ENCODE measurements at places on chromosomes 6 and 20. TPM values are rescaled to one million over a fixed set of nuclear protein-coding genes. Genes with fewer than 3 reads are reported as not detected.

- no peak for DNase-seq
Measured at GRCh38 chr6:75275067-75275466, 9.5 kb downstream of the TMEM30A start.

- DNase-seq = no peak
Measured at GRCh38 chr6:74931558-74931957, 274.3 kb downstream of the COL12A1 start.

DNA sequence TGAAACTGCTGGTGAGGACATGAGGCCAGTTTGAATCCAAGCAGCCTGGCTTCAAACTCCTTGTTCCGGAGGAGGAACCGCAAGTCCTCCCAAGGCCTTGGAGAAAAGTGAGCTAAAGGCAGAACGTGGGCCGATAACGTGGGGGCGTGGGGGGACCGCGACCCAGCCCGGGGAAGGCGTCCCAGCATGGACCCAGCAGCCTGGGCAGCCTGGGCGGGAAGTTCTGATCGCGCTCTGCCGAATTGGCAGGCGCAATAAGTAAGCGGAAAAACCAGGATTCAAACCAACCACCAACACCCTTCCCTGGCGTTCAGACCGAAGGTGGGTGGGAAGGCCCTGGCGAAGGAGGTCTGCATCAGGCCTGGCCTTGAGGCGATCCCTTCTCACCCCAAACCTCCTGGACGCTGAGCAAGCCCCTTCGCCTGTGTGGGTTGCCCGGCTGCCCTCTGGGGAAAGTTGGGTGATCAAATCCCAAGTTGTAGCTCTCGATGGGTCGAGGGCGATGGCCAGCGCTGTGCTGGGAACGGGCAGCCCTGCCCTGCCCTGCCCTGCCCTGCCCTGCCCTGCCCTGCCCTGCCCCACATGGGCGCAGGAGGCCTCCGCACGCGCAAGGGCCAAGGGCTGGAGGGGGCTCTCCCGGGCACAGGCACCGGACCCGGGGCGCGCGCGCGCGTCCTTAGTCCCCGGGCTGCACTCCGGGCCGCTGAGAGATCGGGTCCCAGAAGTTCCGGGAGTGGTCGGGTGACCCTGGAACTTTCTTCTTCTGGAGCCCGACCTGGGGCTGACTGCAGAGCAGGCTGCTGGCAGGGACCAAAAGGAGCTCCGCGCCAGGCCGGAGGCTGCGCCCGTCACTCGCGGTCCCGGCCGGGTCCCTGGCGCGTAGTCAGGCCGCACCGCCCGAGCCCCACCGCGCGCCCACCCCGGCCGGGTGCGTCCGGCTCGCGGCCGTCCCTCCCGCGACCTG, 637 bp upstream of the SLC22A3 start:
- no peak for DNase-seq

DNA sequence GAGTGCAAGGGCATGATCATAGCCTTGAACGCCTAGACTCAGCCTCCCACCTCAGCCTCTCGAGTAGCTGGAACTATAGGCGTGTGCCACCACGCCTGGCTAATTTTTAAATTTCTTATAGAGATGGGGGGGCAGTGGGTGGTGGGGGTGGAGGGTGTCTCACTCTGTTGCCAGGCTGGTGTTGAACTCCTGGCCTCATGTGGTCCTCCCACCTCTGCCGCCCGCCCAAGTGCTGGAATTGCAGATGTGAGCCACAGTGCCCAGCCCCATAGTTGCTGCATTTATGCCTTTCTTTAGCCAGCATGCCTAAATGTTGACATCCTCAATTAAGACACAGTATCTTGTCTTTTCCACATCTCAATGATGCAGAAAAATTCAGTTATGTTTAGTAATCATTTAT, 171.1 kb downstream of the ARID1B start:
- no peak for DNase-seq

GRCh38 chr20:34220561-34220960, 20.7 kb upstream of the ASIP start:
- no peak for DNase-seq

DNA sequence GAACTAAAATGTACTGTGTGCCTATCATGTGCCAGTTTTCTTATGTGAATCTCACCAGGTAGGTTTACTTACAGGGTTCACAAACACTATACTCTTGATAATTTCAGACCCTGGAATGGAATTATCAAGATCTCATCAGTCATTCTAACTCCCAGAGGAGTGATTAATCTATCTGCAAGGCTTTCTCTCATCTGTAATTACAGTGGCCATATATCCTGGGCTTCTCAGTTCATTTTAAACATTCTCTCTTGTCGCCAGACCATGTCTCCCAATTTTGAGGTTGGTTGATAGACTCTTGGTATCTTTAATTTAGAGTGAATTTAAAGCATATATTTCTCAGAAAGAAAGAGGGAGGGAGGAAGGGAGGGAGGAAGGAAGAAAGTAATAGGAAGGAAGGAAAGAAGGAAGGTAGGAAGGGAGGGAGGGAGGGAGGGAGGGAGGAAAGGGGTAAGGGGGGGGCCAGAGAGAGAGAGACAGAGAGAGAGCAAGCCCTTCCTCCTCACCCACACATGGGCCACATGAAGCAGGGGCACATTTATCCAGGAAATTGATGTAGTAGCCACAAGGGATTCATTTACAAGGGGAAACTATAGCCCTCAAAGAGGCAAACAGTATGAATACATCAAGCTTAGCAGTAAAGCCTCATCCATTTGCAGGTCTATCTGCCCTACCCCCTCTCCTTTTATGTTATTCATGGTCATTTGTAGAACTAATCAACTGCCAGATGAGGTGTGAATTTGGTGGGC, 25.8 kb upstream of the NRSN1 start:
- DNase-seq = no peak

DNA sequence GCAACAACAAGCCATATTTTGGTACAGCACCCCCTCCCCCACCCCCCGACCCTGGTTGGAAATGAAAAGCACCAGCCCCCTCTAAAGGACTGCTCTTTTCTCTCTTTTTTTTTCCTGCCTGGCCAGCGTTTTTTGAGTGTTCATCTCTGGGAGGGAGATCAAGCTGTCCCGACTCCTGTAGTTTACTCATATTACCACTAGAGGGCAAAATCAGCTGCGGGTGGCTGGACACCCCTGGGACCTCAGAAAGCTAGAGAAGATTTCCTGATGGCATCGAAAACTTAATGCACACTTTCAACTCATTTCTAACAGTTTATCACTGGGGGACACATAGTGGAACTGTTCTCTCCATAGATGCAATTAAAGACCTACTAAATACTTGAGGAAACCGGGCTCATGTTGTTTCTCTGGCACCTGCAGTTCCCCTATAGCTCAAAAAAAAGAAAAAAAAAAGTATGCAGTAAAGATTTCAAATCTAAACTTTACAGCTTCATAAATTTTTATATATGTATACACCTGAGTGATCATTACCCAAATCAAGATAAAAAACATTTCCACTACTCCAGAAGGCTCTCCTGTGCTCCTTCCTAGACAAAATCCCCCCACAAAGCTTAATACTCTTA, 24.4 kb downstream of the CNBD2 start:
- DNase-seq = peak; percentile 72

DNA sequence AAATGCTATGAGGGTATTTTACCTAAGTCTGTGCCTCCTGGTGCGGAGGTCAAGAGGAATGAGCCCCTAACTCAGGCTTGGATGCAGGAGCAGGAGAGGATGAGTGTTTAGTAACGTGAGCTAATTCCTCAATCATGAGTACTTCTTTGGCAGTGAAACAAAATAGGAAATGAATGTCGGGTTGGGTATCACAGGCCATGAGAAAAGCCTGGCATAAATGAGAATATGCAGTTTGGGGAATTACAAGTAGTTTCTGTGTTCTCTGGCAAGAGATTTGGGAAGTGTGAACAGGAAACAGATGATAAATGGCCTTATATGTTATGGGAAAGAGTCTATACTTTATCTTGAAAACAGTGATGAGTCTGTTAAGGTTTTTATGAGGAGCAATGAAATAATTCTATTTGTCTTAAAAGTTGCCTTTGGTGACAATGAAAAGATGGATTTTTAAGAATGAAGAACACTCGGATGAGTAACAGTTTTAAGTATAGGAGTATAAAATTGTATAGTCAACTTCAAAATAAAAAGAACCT, 59.0 kb upstream of the RNF146 start:
- no peak for DNase-seq

DNA sequence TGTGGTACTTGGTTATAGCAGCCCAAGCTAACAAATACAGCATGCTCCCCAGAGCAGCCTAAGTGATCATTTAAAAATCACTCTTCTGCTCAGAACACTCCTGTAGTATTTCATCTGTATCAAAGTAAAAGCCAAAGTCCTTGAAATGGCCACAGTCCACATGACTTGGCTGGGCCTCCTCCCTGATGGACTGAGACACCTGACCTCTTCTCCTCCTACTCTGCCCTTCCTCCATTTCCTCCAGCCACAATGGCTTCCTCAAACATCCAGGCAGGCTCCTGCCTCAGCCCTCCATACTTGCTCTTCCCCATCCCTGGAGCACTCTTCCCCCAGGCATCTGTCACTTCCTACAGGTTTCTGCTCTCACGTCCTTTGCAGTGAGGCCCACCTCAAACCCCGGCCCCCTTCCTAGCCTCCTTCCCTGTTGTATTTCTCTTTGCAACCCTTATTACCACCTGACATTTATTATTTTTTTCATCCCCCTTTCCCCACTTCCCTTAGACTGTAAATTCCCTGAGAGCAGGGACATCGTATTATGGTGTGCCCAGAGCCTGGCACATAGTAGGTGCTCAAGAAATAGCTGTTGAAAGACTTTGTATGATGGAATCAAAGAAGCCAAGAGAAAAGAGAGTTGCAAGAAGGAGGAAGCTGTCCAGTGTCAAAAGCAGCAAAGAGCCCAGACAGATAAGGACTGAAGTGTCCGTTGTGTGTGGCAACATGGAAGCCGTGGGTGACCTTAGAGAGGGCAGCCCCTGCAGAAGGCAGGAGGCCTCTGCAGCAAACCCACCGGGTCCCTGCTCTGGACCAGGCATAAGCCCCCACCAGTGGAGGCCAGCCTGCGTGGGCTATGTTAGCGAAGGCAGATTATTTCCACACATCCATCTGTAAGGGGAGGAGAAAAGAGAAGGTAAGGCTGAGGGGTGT, 87.5 kb downstream of the TRERF1 start:
- no peak for DNase-seq

GRCh38 chr6:145531032-145531431, 204.3 kb downstream of the EPM2A start:
- no peak for DNase-seq

Gene GFRAL
- polyA plus RNA-seq = not detected

Gene HIVEP1
- polyA plus RNA-seq = 21.2 TPM

Gene CLPSL2
- polyA plus RNA-seq = not detected

Gene ALDH5A1
- polyA plus RNA-seq = 8.2 TPM

Gene STMND1
- polyA plus RNA-seq = not detected

Gene ADIG
- not detected for polyA plus RNA-seq

Gene RAET1L
- not detected for polyA plus RNA-seq

Gene TMEM74B
- 4.9 TPM for polyA plus RNA-seq

Gene MAP3K4
- 20.9 TPM for polyA plus RNA-seq
